ENCODE measurements at places on chromosomes 7 and 10. TPM values are rescaled to one million over a fixed set of nuclear protein-coding genes. Genes with fewer than 3 reads are reported as not detected.

Gene AVPI1
- total RNA-seq: 1.9 TPM

Gene IGFBP3
- 17.8 TPM for total RNA-seq

Gene FBXO24
- 0.80 TPM for total RNA-seq

Gene ZNF365
- total RNA-seq: not detected

Gene ACTR1A
- total RNA-seq: 86.7 TPM

Gene NME8
- total RNA-seq: not detected

Gene NUPR2
- not detected for total RNA-seq

Gene ACSM6
- not detected for total RNA-seq

Gene SLC26A5
- not detected for total RNA-seq

Gene CCDC3
- total RNA-seq: 0.12 TPM

Gene CYP3A5
- not detected for total RNA-seq

Gene GRB10
- 3.9 TPM for total RNA-seq

Gene PMPCB
- total RNA-seq: 69.0 TPM

Gene VWDE
- total RNA-seq: 3.4 TPM

Gene STOX1
- total RNA-seq: 0.29 TPM

Gene FAM107B
- 208 TPM for total RNA-seq

Gene CCL24
- total RNA-seq: not detected

Gene PHYHIPL
- total RNA-seq: not detected

DNA sequence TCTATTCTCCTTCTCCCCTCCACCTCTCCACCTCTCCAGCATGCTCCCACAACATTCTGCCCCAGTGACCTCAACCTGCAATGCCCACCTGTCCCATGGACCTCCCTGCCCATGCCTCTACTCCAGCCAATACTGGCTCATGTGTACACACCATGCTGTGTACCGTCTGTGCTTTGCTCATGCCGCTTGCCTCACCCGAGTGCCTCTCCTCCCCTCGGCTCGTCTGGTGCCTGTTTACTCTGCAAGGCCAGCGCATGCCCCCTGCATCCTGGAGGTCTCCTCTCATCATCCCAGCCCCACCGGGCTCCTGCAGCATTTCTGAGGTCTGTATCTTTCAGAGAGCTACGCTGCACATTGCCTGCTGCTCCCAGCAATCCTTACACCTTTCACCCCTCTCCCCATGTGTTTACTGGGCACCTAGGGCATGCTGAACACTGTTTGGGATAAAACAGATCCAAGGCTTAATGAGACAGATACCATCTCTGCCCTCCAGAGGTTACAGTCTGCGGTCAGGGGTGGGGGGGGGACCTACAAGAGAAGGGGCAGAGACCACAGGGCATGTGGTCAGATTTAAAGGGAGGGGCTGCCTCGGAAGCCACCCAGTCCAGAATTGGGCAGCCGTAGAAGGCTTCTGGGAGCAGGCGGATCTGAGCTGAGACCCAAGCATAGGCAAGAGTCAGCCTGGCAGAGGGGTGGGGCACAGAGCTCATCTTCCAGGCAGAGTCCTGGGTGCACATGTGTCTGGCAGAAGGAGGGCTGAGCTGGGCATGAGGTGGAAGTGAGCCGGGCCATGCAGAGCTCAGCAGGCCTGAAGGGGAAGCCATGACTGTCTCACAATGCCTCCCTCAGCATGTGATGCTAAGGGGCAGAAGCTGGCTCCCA lies 29.6 kb upstream of the PSAP start:
- DNase-seq: no peak

- DNase-seq: peak; percentile 55
Measured at GRCh38 chr7:143884969-143885559, 16.9 kb downstream of the TCAF1 start.

GRCh38 chr10:37246637-37247036 lies 121.2 kb downstream of the ANKRD30A start:
- no peak for DNase-seq

DNA sequence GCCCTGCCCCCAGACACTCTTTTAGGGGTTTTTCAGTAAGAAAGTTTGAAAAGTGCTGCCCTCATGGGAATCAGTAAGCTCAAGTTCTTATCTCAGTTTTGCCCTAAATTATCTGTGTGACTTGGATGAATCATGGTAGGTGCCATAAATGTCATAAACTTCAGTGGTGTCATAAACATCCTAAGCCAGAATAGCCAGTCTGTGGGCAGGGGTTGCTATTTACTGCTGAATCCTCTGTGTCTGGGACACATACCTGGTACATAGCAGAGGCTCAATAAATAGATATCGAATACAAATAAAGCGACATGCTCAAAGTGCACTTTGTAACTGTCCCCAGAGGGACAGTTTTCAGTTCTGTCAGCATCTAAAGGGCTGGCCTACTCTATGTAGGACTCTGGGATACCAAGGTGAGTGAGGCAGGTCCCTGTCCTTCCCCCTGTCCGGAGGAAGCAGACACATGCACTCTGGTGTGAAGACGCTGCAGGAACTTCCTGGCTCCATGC lies 502.1 kb downstream of the RPS24 start:
- DNase-seq: no peak

GRCh38 chr7:11212816-11213215 lies 239.1 kb downstream of the PHF14 start:
- no peak for DNase-seq

- DNase-seq: no peak
Measured at GRCh38 chr7:43700059-43700501, 29.2 kb downstream of the COA1 start.

DNA sequence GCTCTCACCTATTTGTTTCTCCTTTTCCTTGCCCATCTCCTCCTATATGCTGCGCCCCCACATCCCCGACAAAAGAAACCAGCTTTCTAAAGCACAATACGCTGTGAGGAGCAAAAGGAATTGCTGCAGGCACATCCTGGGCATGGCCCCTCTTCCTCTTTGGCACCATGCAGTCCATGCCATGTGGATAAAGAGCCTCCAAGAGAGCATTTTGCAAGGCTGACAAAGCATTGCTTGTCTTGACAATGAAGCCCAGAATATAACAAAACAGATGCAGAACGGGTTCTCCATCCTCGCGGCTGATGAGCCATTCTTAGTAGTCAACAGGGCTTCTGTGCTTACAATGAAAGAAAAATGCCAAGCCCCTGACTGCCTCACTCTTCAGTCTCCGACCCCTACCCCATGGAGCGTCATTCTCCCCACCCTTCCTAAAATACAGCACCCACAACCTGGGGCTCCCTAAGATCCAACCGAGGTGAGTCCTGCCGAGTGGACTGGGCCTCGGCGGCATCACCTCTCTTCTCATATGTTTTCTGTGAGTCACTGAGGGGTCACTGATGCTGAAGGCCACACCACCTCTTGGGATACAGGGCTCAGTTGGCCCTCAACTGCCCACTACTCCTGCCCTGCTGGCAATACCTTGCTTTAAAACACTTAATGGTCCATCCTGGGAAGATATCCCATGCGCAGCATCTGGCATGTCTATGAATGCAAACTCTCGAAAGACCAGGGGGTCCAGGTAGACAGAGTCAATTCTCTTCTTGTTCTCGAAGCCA lies 47.5 kb downstream of the GSDME start:
- no peak for DNase-seq

- DNase-seq: no peak
Measured at GRCh38 chr10:114697061-114697598, 39.1 kb upstream of the ABLIM1 start.

- no peak for DNase-seq
Measured at GRCh38 chr10:1957057-1957456, 219.7 kb upstream of the ADARB2 start.

DNA sequence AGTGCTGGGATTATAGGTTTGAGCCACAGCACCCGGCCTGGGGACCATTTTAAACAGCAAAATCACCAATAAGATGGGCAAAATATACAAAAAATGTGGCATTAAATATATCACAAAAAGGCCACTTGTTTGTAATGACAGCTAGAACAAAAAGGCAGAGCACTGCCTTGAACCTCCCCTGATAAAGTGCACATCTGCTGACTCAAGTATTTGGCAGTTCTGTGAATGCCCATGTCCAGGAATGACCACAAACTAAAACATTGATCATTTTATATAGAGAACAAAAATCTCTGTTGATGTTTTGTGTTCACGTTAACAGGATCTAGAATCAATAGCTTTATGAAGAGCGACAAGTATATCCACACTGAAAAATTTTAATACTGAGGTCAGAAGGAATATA lies 21.5 kb downstream of the HERC4 start:
- no peak for DNase-seq

DNA sequence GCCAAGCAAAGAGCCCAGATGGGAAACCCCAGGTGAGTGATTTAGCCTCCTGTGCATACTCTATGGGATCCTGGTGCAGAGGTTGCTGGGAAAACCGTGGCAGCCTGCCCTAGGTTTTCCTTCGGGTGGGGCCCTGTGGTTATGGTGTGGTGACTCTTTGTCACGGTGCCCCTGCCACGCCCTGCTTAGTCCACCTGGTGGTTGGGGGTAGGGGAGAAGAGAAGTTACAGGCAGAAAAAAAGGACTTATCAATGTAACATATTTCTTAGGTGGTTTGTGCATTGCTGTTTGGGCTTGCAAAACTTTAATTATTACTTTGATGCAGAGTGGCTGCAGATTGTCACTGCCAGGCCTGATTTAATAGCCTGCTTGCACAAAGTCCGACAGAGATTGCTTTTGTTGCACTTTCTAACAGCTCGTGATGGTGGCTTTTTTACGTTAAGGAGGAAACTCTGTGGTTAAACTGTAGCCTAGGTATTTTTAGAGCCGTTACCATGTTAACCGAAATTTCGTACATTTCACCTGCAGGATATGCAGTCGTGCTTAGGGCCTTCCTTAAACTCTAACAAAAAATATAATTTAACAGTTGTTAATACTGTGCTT lies 197.4 kb downstream of the RNLS start:
- peak; percentile 89 for DNase-seq

GRCh38 chr10:22442063-22442462 lies 96.8 kb downstream of the SPAG6 start:
- no peak for DNase-seq

DNA sequence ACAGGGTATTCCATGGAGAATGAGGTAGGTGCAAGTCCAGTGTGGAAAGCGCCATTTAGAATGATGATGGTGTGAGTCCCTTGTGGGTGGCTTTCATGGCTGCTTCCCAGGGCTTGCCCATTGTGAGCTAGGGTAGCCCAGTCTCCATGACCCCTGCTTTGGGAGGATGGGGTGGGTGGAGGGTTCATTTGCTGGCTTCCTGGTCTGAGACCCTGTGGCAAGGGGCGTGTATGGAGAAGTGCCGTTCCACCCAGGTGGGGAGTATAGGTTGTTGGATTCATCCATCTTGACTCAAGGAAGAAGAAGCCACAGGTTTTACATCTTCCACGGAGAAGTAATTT lies 27.7 kb downstream of the CCM2 start:
- DNase-seq: no peak

DNA sequence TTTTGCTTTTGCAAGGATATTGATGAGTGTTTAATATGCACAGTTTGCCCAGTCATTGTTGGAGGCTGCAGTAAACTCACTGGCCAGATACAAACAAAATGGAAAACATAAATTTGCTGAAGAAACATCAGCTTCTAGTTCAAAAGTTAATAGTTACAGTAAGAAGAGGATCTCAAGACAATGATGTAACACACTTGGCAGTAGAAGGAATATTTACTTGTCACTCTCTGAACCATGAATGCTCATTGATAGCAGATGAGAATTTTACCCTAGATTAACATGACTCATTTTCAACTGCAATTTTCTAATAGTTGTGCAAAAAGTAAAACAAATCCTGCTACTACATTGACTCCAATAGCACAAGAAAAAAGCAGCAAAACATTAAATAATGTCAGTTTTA lies 47.7 kb downstream of the VWC2 start:
- DNase-seq: no peak

DNA sequence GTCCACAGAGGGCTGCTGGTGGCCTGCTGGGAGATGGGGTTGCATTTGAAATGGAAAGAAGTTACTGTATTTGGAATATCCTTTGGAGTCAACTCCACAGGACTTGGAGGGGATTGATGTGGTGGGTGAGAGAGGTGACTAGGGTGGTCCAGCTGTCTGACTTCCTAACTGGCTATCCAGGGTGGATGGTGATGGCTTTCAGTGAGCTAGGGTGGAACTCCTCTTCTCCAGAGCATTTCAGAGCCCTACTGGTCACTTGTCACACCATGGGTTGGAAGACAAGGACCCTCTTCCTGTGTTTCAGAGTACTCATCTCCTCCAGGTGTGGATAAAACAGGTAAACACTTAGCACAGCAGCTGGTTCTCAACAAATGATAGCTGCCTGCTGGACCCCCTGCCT lies 3.3 kb upstream of the ADAMTS14 start:
- no peak for DNase-seq

DNA sequence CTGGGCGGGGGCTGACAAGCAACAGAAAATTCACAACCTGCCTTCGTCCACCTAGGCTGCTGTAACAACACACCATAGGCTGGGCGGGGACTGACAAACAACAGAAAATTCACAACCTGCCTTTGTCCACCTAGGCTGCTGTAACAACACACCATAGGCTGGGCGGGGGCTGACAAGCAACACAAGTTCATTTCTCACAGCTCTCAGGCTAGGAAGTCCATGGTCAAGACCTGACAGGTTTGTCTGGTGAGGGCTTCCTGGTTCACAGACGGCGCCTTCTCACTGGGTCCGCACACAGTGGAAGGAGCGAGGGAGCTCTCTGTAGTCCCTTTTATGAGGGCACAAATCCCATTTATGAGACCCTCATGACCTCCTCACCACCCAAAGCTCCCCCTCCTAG lies 52.2 kb downstream of the DIP2C start:
- DNase-seq: no peak

DNA sequence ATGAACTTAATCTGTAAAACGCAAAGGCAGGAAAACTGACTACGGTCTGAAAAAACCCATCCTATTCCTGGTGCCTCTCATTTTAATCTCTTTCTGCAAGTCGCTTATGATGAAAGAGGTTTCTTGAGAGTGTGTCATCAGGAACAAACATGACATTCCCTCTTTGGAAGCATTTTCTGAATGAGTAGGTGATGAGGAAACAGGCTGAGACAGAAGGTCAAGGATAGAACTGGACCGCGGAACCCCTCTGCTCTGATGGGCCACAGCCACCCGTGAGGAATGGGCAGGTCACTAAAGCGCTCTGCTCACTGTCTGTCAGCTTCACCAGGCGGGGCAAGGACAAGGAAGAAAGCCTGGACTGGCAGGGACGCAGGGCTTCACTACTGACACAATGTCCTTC lies 28.6 kb downstream of the BEND7 start:
- no peak for DNase-seq

DNA sequence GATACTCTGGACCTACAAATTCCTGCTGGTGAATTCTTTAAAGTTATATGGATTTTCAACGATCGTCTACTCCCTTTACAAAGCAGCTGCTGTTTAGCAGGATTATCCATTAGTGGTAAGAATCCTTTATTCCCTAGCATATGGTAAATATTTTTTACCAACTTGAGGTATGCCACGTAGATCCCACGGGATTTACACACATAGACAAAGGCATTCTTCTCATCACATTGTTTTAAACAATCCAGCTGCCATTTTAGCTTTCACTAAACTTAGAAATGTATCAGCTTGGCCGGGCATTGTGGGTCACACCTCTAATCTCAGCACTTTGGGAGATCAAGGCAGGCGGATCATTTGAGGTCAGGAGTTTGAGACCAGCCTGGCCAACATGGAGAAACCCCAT lies 148.0 kb upstream of the SH2B2 start:
- no peak for DNase-seq

Data from activated CD8-positive, alpha-beta memory T cell treated with anti-CD3 and anti-CD28 coated beads, Interleukin-2, amount 10 ng/mL, durations not matched to agents 7 days and 5 days (primary cell).